NAMALWA (cell line): ENCODE measurements at places on chromosomes 2 and 18.
A peak's percentile ranks its signal among the peaks of the same experiment; 100 is the strongest.

DNA sequence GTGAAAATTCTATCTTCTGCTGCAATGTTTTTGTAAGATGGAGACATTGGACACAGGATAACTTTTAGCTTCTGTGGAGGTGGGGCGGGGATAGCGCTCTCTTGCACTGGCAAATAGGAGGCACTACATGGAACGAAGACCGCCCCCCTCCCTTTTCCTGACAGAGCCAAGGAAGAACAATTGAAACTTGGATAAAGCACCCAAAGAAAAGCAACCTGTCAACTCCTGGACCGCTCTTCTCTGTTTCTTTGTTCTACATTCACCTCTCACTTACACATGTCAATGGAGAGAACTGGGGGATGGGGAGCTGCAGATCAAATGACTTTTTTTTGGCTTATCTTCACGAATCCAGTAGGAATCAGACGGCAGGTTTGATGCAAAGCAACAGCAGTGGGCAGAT, 126.3 kb upstream of the CHAC2 start:
- no peak for DNase-seq

DNA sequence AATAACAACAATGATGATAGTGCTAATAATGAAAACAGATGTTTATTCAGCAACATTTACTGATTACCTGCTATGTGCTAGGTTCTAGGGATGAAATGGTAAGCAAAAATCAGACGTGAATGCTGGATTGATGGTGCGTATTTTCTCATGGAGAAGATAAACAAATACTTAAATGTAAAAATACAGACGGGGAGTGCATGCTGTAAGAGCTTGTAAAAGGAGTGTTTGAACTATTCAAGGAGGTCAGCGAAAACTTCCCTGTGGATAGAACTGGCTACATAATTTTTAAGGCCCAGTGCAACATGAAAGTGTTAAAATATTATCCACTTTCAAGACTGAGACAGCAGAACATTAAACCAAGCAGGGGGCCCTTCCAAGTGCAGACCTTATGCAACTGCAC, 22.1 kb downstream of the MTX2 start:
- DNase-seq = no peak

- no peak for DNase-seq
Observed at GRCh38 chr2:69815717-69816116, 13.7 kb upstream of the GMCL1 start.

GRCh38 chr2:161063946-161064306, 96.3 kb upstream of the TANK start:
- no peak for DNase-seq

DNA sequence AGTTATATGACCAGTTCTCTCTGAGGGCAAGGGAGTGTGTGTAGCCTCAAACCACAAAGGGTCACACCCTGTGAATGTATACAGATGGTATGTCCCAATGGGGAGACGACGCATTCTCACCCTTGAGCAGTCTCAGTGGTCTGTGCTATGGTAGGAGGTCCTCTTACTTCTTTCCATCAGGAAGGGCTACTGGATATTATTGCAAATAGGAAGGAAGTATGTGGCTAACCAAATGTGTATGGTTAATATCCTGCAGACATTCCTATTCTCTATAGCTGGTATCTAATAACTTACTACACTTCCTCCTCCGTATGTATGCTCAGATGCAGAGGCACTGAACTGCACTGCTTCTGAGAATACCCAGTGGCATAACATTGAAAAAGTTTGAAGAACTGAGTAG, 306.7 kb upstream of the CCDC68 start:
- DNase-seq = no peak

GRCh38 chr2:165681841-165682240, 112.2 kb downstream of the GALNT3 start:
- DNase-seq = no peak

- peak; percentile 13 for DNase-seq
Observed at GRCh38 chr18:32048507-32049091, 30.0 kb downstream of the RNF125 start.

- no peak for DNase-seq
Observed at GRCh38 chr2:237194906-237195305, 109.2 kb downstream of the COPS8 start.

- DNase-seq = no peak
Observed at GRCh38 chr2:24625728-24626127, 134.7 kb downstream of the NCOA1 start.

DNA sequence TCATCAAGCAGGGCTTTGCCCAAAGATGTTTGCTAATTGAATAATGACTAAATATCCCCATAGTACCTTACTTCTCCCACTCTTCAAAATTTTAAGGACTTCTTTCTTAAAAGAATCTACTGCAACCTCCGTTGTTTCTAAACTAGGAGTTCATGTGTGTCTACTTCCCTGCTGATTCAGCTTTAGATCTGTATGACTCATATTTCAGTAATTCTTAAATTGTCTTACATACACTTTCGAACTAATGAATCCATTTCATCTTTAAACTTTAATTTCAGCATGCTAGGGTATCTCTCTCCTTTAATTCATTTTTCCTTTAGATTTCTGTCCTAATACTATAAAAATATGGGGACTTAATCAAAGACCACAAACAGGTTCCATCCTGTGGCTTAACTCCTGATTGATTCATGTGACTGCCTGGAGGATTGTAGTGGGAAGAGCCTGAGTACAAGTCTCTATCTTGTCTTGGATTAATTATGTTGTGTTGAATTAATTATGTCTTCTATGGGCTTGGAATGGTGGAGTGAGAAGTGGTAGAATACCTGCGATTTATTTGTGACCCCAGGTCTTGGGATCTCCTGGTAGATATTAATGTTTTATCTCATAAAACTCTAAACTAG, 24.9 kb upstream of the COL5A2 start:
- DNase-seq = no peak

DNA sequence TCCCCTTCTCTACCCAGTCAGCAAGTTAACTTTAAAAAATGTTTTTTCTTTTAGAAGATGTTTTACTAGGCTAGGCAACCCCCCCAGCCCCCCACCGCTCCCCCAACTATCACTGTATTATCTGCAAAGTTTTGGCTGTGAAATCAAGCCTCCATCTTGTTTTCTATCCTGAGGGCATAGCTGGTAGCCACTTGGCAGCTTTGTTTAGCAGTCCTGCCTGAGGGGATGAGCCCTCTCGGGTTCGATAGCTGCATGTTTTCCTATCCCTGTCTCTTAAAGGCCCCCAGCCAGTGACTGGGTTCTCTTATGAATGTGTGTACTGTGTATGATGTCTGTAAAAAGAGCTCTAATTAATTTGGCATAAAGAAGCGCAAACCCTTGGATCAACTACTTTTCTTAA, 43.4 kb downstream of the MRO start:
- DNase-seq = no peak

- no peak for DNase-seq
Observed at GRCh38 chr18:32881009-32881408, 108.2 kb upstream of the KLHL14 start.

GRCh38 chr18:64712035-64712434, 563.1 kb upstream of the LINC00305 start:
- no peak for DNase-seq

GRCh38 chr2:191679818-191680600, 2.1 kb downstream of the NABP1 start:
- peak; percentile 69 for DNase-seq

DNA sequence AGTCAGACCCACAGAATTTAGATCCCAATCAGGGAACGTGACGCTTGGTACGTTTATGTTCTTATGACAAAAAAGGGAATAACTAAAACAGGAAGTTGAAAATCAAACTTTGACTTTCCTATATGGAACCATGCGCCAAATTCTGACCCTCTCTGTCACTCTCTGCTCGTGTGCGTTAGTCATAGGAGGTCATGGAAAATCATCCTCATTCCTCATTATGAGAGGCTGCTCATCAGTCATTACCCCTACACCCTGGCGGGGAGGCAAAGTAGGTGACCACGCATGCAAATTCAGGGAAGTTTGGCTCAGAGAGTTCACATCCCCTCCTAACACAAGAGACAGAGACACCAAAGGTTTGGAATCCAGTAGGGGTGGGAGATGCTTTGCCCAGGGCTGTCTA, 15.5 kb downstream of the IL1F10 start:
- DNase-seq = no peak

GRCh38 chr2:9844576-9844975, 1.3 kb downstream of the TAF1B start:
- DNase-seq = peak; percentile 45

DNA sequence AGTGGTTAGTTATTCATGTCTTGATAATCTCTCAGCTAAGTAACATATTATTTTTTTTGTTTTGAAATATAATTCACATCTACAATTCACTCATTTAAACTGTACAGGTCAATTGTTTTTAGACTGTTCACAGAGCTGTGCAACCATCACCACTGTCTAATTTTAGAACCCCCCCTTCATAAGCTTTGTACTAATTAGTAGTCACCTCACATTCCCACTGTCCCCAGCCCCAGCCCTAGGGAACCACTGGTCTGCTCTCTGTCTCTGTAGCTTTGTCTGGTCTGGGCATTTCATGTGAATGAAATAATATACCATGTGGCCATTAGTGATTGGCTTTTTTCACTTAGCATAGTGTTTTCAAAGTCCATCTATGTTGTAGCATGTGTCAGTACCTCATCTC, 55.3 kb downstream of the LCLAT1 start:
- DNase-seq = no peak

DNA sequence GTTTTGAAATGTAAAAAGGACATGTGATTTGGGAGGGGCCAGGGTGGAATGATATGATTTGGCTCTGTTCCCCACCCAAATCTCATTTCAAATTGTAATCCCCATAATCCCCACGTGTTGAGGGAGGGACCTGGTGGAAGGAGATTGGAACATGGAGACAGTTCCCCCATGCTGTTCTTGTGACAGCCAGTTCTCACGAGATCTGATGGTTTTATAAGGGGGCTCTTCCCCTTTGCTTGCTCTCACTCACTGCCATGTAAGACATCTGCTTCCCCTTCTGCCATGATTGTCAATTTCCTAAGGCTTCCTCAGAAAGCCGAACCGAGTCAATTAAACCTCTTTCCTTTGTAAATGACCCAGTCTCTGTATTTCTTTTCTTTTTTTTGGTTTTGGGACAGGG, 39.2 kb downstream of the FECH start:
- DNase-seq = no peak

- DNase-seq = no peak
Observed at GRCh38 chr2:105858868-105859693, 114.4 kb downstream of the NCK2 start.

GRCh38 chr2:203201426-203201825, 37.4 kb upstream of the CYP20A1 start:
- no peak for DNase-seq

DNA sequence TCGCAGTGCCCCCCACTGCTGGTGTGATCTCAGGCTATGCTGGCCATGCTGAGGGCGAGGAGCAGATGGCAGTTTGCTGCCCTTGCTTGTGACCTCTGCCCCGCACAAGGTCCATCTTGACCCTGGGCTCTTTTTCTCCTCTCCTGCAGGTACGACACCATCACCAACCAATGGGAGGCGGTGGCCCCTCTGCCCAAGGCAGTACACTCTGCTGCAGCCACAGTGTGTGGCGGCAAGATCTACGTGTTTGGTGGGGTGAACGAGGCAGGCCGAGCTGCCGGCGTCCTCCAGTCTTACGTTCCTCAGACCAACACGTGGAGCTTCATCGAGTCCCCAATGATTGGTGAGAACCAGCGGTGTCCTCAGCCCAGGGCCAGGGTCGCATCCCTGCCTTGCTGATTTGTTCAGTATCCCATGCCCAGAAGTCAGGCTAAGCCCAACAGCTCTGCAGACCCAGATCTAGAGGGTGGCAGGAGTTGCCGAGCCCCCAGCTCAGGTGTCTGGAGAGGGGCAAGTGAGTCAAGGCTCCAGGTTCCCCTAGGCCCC, 223.8 kb downstream of the ATAD2B start:
- no peak for DNase-seq

DNA sequence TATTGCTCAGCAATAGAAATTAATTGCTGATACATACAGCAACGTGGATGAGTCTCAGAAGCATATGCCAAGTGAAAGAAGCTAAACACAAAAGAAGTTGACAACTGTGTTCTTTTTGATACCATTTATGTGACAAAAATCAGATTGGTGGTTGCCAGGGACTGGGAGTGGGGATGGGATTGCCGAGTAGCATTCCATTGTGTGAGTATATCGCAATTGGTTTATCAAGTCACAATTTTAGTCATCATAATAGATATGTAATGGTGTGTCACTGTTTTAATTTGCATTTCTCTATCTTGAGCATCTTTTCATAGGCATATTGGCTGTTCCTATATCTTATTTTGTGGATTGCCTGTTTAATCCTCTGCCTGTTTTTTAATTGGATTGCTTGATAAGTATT, 20.9 kb downstream of the STRADB start:
- no peak for DNase-seq

DNA sequence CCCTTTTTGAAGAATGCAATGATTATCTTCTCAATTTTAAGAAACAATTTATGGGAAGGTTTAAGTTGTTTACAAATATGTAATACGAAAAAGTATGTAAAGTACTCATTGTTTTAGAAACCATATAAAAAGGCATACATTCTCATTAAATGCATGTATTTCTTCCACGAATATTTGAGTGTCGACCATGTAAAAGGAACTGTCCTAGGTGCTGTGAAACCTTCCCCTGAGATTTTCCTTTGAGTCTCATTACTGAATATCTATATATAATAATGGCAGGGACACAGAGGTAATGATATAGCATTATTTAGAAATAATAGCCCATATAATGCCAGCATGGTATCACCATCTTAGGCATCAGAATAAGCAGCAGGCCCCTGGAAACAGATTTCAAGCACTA, 239.3 kb downstream of the ERBB4 start:
- no peak for DNase-seq

- DNase-seq = peak; percentile 27
Observed at GRCh38 chr2:23330214-23330613, 54.8 kb upstream of the KLHL29 start.

GRCh38 chr18:51193621-51194287, 3.7 kb downstream of the MEX3C start:
- peak; percentile 39 for DNase-seq

DNA sequence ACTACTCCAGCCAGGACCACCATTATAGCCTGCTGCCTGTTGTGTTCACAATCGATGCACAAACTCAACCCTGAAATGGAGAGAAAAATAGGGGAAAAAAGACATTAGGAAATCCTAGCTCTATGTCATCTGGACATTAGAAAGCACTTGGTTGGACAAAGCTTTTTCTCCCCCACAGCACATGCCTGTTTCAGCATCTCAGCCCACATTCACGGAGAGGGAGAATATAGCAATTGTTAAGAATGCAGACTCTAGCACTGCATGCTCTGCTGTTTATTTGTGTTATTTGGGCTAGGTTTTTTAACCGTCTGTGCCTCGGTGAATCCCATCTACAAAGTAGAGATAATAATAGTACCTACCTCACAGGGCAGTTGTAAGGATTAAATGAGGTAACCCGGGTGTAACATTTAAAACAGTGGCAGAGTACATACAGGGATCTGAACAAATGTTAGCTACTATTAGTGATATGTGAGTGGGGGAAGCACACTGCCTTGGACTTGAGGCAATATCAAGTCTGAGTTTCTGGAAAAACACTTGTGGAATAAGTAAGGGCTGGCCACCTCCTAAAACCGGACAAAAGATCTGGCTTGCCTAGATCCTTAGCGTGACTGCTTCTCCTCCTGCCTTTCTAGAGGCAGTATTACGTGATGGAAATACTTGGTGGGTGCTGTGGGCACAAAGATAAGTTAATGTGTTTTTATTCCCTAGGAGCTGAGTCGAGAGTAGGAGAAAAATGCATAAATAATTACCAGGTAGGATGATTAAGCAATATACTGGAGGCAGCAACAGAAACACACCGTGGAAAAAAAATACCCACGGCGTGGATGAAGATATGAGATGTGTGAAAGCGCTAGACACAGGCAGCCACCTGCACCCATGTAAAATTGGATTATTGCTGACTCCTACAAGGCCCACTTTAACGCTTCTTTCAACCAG, 1.0 kb upstream of the PPP1CB start:
- DNase-seq = peak; percentile 55
